ENCODE measurements at places on chromosomes 3 and 15. TPM values are rescaled to one million over a fixed set of nuclear protein-coding genes. Genes with fewer than 3 reads are reported as not detected.

The OR4F15 gene
- not detected for total RNA-seq

The CPLX3 gene
- total RNA-seq: not detected

The RASGRF1 gene
- 0.13 TPM for total RNA-seq

The GREM1 gene
- total RNA-seq: 2.4 TPM
